ENCODE measurements at places on chromosomes 16 and 17. TPM values are rescaled to one million over a fixed set of nuclear protein-coding genes. Genes with fewer than 3 reads are reported as not detected.

The FBXW10B gene
- total RNA-seq: 0.38 TPM

The PLCG2 gene
- total RNA-seq: 12.0 TPM

The CRHR1 gene
- not detected for total RNA-seq

The KRTAP9-8 gene
- not detected for total RNA-seq

The HOXB1 gene
- not detected for total RNA-seq

The PLLP gene
- 0.41 TPM for total RNA-seq

The SLC35G6 gene
- total RNA-seq: not detected

The KIF18B gene
- 54.9 TPM for total RNA-seq

The MYCBPAP gene
- total RNA-seq: 5.8 TPM

The MMP28 gene
- total RNA-seq: 0.35 TPM

The NOG gene
- 2.6 TPM for total RNA-seq

The PNMT gene
- not detected for total RNA-seq

The NPIPB4 gene
- 91.9 TPM for total RNA-seq

The FOXC2 gene
- total RNA-seq: not detected

The MT1E gene
- 12.2 TPM for total RNA-seq

The TNRC6A gene
- 39.0 TPM for total RNA-seq

The POLG2 gene
- 23.4 TPM for total RNA-seq

The PDE6G gene
- total RNA-seq: 0.83 TPM

The IRX5 gene
- not detected for total RNA-seq

The PABPN1L gene
- total RNA-seq: not detected

The KRT25 gene
- not detected for total RNA-seq

The SCGB1C2 gene
- total RNA-seq: not detected

The SDR42E2 gene
- total RNA-seq: not detected

The BIRC5 gene
- 117 TPM for total RNA-seq

The PLD6 gene
- total RNA-seq: 5.4 TPM

The COX4I1 gene
- total RNA-seq: 563 TPM

The SLC22A31 gene
- 0.64 TPM for total RNA-seq

The CDK5R1 gene
- total RNA-seq: 52.1 TPM

The MVD gene
- total RNA-seq: 96.8 TPM

The PIPOX gene
- total RNA-seq: 4.2 TPM

The CIAO2B gene
- 173 TPM for total RNA-seq

The BAHCC1 gene
- total RNA-seq: 0.02 TPM

The FOXL1 gene
- total RNA-seq: not detected

The ARL5C gene
- not detected for total RNA-seq

The FGF11 gene
- total RNA-seq: 1.6 TPM

The CETP gene
- total RNA-seq: not detected

The RPAIN gene
- total RNA-seq: 64.7 TPM

The RAB11FIP4 gene
- total RNA-seq: 33.1 TPM

The ZNF469 gene
- total RNA-seq: 0.15 TPM

The SMIM5 gene
- not detected for total RNA-seq

The CD68 gene
- 11.6 TPM for total RNA-seq
